ENCODE measurements at places on chromosomes 16 and 17.

GRCh38 chr17:78105551-78105950 is 23.0 kb downstream of the TMC6 start:
- DNase-seq = no peak

DNA sequence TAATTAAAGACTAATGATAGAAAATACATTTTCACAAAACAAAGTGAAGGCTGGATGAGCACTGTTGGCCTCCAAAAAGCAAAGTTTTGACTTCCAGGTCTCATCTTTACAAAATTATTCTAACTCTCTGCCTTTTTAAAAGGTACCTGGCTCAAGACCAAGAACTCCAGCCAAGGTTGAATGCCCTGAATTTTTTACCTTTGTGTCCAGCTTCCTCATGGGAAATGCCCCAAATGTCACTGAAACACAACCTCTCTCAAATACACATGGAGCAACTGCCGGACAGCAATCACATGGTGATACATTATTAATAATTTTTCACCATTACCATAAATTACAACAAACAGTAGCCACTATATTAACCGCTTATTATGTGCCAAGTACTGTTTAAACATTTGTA is 32.2 kb downstream of the ADAMTS18 start:
- DNase-seq = no peak

GRCh38 chr17:30116661-30117551 is at the start of gene NSRP1:
Gene NSRP1 (plus strand): TSS chr17:30116816. CDS start chr17:30116844, 28 bp downstream.
- peak; percentile 82 for DNase-seq

DNA sequence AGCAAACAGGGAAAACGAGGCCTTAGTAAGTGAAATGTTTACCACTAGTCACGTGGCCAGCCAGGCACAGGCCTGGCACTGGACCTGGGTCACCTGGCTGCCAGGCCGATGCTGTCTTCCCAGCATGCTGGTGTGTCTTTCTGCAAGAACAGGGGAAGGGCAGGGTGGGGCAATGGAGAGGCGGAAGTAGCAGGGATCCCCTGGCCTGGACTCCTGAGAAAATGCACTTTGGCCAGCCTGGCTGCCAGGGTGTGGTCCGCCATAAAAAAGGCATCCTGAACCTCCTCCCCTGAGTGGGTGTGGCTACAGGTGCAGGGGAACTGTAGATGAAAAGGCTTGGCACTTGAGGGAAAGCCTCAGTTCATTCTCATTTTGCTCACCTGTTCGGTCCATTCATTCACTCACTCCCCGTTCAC is 1.0 kb upstream of the ANKRD40CL start:
- DNase-seq = no peak

DNA sequence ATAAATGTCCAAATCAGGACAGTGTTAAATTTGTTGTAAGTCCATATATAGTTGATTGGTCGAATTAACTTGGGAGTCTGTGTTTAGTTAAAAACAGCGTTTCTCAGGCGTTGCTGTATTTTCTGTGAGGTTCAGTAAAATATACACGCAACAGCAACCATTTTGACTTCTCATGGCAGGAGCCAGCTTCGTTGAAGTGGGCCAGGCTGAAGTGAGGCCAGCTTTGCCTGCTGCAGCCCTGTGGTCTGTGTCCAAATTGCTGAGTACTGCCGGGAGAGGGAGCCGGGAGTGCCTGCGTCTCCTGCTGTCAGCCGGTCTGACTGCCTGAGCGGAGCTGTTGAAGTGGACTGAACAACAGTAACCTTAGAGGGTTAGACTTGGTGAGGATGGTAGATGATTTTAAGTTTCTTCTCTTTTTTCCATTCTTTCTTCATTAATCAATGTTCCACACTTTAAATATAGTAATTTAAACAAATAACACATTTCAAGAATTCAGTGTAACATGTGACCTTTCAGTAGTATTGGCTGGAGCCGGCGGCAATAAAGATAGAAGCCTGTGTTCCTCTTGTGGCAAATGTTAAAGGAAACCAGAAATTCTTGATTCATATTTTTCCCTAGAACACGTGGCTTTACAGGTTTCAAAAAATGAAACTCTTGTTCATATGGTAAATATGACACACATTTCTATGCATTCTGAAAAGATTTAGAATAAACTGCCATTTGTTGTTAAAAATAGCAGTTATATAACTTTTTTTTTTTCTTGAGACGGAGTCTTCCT is 37.0 kb upstream of the ZNF750 start:
- DNase-seq = no peak

- DNase-seq = no peak
These were observed 12.5 kb downstream of the ARHGAP23 start for GRCh38 chr17:38440614-38441397.

GRCh38 chr17:63819585-63820537 is 7.4 kb upstream of the PSMC5 start:
- no peak for DNase-seq

DNA sequence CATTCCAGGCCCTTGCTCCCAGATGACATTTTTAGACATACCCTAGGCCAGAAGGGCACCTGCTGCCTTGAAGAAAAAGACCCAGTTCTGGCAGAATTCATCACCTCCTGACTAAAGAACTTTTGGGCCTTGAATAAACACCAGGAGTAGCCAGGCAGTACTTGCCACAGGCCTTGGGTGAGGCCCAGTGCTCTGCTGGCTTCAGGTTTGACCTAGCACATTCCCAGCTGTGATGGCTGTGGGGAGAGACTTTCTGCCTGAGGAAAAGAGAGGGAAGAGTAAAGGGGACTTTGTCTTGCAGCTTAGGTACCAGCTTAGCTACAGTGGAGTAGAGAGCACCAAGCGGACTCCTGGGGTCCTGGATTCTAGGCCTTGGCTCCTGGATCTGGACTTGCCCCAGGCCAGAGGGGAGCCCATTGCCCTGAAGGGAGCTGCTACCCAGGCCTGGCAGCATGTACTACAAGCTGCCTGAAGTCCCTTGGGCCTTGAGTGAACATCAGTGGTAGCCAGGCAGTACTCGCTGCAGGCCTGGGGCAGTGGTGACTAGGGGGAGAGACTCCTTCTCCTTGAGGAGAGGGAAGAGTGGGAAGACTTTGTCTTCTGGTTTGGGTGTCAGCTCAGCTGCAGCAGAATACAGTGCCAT is 44.3 kb downstream of the ABCA8 start:
- no peak for DNase-seq

- no peak for DNase-seq
These were observed 127.1 kb downstream of the RPTOR start for GRCh38 chr17:80671825-80672110.

DNA sequence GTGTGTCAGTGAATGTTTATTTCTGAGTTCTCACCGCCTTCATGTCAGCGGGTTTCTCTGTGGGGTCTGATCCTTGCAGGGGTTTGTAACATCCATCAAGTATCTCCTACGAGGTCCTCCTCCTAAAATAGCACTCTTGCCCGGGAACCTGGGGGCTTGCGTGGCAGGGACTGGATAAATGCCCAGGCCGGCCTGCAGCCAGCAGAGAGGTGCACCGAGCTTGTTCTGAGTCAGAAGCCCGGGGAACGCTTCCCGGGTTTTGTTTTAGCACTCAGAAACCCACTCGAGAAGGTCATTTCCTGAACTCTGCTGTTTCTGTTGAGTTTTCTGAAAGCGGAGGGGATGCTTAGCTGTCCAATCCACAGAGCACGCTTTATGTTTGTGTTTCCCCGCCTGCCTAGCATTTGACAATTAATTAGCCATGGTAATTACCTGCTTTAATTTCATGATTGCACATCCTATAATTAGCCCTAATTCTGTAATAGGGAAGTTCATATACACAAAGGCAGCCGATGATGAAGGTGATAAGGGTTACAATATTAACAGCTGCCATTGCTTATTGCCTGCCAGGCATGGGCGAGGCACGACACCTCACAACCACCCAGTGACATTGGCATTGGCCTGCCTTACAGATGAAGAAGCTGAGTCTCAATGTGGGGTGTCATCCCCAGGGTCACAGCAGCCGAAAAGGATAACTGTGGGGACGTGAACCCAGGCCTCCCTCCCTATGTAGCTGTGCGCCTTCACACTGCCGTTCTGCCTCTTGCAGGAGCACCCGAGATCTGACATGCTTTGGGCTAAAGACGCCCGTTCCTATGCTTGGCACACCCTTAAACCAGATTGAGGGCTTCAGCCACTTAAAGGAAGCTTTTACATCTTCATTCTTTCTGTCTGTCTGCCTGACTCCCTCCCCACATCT is 333.1 kb downstream of the CPPED1 start:
- DNase-seq = no peak

- DNase-seq = no peak
These were observed 861 bp downstream of the RAB11FIP3 start for GRCh38 chr16:426115-426905.

DNA sequence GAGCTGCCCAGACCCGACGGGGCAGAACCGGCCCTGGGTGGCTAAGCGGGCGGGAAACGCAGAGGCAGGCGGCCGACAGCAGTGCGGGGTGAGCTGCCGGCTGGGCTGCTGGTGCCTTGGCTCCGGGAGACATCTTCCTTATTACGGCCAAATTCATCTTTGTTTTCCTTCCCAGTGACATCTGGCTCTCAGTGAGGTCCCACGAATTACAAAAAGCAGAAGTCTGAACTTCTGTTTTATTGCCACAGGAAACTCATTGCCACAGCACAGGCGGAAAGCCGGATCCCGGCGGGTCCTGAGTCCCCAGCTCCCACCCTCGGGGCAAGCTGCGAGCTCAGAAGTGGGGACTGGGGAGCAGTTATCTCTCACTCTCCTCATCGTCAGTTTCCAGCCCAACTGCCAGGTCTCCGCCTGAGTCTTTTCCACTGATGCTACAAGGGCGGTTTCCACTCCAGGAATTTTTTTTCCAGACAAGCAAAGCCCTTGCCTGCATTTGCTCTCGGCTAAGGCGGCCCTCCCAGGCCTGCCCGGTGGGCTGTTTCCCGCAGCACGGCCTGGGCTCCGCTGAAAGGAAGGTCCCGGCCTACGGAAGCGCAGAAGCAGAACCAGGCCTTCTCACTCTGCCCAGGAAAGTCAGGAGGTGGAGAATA is 40.3 kb downstream of the CBFA2T3 start:
- DNase-seq = no peak

GRCh38 chr16:80984124-80984892 is 22.4 kb downstream of the CMC2 start:
- no peak for DNase-seq
